Stimulated activated CD4-positive, alpha-beta T cell treated with anti-CD3 and anti-CD28 coated beads, Interleukin-15, amount 100 ng/mL, for 1 hour (primary cell): ENCODE measurements at places on chromosomes 3 and 15.

DNA sequence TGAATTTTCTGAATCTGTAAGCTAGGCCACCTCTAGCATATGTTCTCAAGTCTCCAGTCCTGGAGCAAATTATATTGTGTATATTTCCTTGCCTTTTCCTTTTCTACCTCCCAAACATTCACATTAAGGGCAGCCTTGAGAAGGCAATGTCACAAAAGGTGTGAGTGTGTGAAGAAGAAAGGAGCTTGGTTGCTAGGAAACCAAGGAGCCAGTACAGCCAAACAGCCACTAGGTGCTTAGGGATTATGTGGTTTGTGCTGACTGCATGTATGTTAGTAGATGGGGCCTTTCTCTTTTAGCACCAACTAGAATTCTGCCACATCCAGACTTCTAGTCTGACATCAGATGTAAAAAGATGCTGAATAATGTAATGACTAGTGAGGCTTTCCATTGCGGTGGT, 118.8 kb upstream of the DAZL start:
- no peak for DNase-seq

- DNase-seq = no peak
Observed at GRCh38 chr3:137347817-137348368, 390.1 kb downstream of the IL20RB start.

- no peak for DNase-seq
Observed at GRCh38 chr15:57440799-57441198, 64.5 kb downstream of the CGNL1 start.

GRCh38 chr15:81310480-81310879, 13.5 kb downstream of the STARD5 start:
- DNase-seq = no peak

DNA sequence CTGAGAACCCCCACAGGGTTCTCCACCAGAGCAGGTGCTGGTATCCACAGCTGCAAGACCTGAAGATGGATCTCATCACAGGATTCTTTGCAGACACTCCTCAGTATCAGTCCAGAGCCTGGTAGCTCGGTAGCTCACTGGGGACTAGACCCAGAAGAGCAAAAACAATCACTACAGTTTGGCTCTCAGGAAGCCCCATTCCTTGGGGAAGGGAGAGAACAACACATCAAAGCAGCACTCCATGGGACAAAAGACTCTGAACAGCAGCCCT, 22.2 kb downstream of the STRIT1 start:
- DNase-seq = no peak

GRCh38 chr3:77816366-77816765, 776.5 kb downstream of the ROBO2 start:
- DNase-seq = no peak
